Right ventricle myocardium superior (tissue), 1 donor: ENCODE measurements at places on chromosomes 3 and 15.
A peak's percentile ranks its signal among the peaks of the same experiment; 100 is the strongest.

- no peak for DNase-seq
These were observed 622.2 kb upstream of the ZNF385D start for GRCh38 chr3:22373182-22373581.

GRCh38 chr15:77546050-77546501 lies 86.6 kb downstream of the LINGO1 start:
- no peak for DNase-seq

GRCh38 chr3:97658668-97659285 lies 105.8 kb upstream of the ARL6 start:
- DNase-seq, result no peak

DNA sequence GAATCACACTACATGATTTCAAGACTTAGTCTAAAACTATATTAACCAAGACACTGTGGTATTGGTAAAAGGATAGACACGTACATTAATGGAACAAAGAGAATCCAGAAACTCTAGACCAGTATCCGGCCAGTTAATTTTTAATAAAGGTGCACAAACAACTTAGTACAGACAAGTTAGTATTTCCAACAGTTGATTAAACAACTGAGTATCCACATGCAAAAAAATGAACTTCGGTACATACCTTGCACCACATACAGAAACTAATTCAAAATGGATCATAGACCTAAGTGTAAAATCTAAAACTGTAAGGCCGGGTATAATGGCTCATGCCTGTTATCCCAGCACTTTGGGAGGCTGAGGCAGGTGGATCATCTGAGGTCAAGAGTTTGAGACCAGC lies 46.6 kb upstream of the DUSP7 start:
- DNase-seq, result no peak

DNA sequence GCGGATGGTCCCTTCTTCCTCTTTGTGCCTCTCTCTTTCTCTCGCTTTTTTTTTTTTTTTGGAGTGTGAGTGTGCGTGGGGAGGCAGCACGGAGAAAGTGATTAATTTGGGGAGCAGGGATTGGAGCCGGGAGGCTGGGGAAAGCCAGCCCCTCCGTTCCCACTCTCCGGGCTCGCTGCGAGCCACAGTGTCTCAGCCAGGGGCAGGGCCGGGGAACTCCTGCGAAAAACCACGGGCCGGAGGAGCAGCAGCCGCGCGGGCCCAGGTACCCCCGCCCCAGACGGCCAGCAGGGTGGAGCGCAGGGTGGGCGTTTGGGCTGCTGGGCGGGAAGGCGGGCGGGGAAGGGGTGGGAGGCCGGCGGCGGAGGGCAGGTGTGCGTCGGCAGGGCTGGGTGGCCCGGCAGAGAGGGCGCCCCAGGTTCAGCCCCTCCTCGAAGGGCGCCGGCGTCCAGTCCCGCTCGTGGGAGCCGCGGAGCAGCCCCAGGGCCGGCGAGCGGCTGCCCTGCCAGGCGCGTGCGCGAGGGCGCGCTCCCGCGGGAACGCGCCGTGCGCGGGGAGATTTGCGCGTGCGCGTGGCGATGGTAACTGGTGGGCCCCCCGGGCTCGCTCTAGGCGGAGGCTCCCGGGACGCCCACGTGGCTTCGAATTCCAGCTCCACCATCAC lies 1.4 kb downstream of the CHL1 start:
- peak; percentile 39 for DNase-seq

DNA sequence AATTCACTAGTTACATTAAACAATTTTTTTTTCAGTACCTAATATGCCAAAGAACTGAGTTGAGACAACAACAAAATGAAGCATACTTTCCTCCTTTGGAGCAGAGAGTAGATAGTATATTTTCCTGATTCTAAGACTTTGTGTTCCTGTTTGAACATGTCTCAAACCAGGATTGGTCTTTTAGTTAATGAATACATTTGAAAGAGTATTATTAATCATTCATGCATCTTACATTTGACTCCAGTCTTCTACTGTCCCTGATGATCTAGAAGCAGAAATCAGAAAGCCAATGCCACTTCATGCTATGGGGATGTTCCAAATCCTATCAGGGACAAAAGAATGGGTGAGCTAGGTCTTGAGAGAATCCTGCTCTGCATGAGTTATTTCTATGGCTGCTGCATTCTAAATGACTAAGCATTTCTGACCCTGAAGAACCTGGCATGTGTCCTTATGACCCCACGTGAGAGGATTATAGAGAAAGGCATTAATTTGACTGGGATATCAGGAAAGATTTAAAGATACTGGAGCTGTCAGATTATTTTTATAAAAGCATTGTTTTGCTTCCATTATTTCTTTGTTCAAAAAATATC lies 32.9 kb upstream of the MBNL1 start:
- no peak for DNase-seq

- no peak for DNase-seq
These were observed 331.5 kb downstream of the PTPRG start for GRCh38 chr3:61892891-61893290.

- DNase-seq, result no peak
These were observed 17.2 kb downstream of the RASGRP1 start for GRCh38 chr15:38547255-38547997.

GRCh38 chr3:50411229-50411628 lies 51.9 kb upstream of the TMEM115 start:
- no peak for DNase-seq

DNA sequence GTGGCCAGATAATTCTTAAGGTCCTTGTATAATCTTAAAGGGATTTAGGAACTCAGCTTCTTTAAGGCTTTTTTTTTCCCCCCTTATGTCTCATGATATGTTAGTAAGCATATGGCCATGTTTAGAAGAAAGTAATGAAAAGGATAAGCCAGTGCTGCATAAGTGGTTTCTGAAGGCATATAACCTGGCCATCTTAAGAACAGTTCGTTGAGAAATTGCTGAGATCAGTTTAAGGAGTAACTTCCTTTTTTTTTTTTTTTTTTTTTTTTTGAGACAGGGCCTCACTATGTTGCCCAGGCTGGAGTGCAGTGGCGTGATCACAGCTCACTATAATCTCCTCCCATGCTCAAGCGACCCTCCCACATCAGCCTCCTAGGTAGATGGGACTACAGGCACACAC lies 51.7 kb downstream of the UBE2E2 start:
- no peak for DNase-seq

DNA sequence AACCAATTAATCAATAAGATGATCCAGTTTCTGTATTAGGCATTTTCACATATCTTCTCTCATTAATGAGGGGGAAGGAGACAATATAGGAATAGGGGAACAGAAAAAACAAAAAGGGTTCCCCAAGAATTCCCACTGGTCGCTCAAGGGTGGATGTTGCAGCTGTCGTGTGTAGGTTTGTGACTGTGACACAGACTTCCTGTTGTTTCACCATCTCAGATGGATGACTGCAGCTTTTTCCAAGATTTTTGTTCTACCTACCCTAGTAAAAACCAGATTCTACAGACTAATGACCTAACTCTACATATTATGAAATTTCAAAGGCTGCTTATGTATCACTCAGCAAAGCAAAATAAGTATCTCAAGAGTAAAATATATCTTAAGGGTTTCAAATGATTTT lies 73.7 kb upstream of the MB21D2 start:
- DNase-seq, result no peak

GRCh38 chr3:96833301-96833700 lies 18.9 kb downstream of the EPHA6 start:
- no peak for DNase-seq

DNA sequence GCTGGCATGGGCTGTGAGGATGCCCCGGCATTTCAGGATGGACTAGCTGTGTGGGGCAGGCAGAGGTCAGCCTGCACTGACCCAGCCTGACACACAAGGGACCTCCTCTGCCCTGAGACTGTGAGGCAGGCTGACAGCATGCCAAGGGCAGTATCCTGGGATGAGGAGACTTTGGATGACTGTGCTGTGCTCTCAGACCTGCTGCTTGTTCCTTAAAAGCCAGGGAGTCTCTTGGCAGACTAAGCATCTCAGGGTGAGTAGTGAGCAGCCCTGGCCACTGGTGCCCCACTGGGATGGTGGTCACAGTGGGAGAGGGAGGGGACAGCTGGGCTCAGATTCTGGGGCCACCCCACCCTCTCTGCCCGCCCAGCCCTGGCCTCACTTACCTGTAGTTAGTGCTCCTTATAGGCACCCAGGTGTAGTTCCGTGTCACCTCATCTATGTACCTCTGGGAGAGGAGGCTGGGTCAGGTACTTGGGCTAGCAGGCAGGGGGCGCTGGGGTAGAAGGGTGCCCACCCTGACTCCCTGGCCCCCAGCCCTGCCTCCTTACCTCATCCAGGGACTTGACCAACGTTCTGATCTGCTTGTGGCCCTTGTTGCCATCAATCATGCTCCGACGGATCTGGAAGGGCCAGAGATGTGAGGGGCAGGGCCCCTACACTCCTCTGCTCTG lies 16.1 kb upstream of the TMEM115 start:
- DNase-seq, result no peak

GRCh38 chr3:30518181-30518864 lies 88.1 kb upstream of the TGFBR2 start:
- DNase-seq, result no peak

DNA sequence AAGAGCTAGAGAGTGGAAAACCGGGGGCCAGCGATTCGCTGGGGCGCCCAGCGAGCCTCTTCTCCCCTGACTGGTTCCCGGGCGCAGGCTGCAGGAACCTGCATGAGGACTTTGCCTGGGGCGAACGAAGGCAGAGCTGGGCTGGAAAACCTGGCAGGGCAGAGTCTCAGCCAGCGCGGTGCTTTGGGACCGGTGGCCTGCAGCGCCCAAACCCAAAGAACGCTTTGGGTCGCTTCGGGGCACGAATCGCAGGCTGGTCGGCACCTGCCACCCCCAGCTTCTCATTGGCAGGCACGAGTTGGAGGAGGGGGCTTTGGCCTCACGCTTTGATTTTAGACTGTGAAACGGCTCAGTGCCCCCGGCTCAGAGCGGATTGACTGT lies 3.0 kb downstream of the ONECUT1 start:
- DNase-seq, result no peak
